Activated CD8-positive, alpha-beta memory T cell treated with anti-CD3 and anti-CD28 coated beads, Interleukin-2, amount 10 ng/mL, durations not matched to agents 7 days and 5 days (primary cell): ENCODE measurements at places on chromosomes 3 and 15.

DNA sequence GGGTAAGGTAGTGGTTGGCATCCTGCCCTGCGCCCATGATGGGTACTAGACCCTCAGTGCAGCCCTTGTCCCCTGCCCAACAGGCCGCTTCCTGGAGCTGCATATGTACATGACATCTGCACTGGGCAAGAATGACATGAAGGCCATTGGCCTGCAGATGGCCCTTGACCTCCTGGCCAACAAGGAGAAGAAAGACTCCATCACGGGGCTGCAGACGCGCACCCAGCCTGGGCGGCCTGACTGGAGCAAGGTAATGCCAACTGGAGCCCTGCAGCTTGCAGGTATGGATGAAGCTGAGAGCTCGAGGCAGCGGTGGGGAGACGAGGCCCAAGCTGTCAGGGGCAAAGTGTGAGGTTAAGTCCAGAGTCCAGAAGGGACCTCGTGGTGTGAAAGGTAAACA lies 40.8 kb downstream of the NOX5 start:
- DNase-seq = no peak

- peak; percentile 68 for DNase-seq
These were observed 105.0 kb upstream of the ICE2 start for GRCh38 chr15:60583946-60584345.

DNA sequence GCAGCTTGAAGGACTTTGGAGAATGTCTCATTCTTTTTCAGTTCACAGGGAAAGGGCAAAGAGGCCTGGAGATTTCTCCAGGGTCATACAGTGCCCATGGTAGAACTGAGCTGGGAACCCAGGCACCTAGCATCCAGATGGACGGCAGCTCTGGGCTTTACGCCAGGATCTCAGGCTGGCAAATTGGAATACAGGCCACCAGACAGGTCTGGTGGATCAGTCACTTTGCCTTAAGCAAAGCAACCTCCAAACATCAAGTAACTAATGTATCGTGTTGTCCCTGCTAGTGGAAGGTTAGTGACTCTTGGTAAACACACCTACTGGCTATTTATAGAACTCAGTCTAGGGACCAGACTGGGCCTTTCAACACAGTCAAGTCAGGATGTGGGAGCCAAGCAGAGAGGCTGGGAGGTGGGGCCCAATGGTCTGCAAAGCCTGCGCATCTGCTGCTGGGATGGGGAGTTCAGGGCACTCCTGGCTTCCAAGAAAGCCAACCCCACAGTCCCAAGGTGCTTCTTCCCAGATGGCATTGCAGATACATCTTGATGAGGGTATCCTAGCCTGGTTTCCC lies 30.2 kb downstream of the RPLP1 start:
- DNase-seq = no peak

- DNase-seq = no peak
These were observed 46.5 kb upstream of the ICE2 start for GRCh38 chr15:60525341-60526039.

GRCh38 chr3:128187495-128187894 lies 34.2 kb downstream of the EEFSEC start:
- no peak for DNase-seq

DNA sequence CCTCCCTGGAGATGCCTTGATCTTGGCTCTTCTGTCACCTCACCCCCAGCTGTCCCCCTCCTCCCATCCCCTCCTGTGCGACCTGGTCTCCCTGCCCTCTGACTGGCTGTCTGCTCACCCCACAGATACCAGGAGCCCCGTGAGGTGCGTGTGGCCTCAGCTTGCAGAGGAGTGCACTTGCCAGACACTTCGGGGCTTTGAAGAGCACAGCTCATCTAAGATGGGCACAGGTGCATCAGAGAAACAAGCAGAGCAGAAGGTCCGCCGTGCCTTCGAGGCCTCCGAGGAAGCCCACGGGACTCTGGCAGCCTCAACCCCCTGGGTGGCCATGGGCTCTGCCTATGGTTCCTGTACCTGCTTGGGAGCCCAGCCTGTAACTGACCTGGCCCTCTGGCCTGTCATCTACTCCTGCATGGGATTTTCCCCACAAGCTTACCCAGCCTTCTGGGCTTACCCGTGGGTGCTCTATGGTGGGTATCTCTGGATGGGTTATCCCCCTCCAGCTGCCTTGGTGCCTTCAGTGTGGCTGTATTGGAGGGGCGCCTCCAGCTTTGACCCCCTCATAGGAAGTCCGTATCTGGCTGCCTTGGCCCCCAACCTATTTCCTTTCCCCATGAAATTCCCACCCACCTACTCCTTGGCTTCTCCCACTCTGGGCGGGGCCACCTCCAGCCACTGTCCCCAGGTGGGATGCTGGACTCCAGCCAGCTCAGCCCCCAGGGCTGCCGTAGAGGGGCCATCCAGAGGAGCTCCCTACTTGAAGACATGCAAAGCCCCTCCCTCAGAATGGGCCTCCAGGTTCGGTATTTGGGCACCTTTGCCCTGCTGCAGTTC lies 3.8 kb downstream of the PRR23E start:
- DNase-seq = no peak

DNA sequence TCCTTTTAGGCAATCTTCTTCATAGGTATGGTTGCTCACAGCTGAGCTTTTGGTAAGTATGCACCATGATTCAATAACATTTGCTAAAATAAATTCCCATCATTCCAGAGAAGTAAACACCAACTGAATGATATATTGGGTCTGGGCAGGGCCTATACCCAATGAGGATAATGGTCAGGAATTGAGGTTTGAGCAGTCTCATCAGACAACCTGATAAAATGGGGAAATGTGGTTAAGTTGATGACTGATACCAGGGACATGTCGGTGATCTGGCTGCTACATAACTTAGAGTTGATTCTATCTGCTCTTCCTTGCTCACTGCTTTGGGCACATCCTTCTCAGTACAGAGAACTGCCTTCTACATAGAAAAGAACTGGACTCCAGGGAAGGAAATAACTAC lies 92.9 kb downstream of the GPR156 start:
- DNase-seq = no peak

- no peak for DNase-seq
These were observed 264.7 kb downstream of the ZBBX start for GRCh38 chr3:167115331-167115934.

DNA sequence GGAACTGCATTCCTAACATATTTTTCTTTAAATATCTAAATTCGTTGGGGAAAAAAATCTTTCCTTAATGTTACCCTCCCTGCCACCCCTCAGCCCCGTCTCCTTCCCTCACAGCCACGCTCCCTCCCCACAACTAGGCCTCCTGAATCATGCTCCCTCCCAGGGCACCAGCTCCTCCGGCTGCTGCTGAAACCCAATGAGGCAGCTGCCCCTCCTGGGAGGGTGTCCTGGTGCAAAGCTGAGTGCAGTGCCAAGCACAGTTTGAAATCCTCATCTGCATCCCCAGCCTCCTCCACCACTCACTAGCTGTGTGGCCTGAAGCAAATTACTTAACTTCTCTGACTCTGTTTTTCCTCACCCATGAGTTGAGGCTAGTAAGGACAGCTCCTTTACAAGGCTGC lies 2.7 kb upstream of the NR2E3 start:
- no peak for DNase-seq

- DNase-seq = no peak
These were observed 27.0 kb downstream of the PDE8A start for GRCh38 chr15:85008474-85009260.

- DNase-seq = peak; percentile 77
These were observed 7.8 kb upstream of the SUMF1 start for GRCh38 chr3:4474683-4475490.

DNA sequence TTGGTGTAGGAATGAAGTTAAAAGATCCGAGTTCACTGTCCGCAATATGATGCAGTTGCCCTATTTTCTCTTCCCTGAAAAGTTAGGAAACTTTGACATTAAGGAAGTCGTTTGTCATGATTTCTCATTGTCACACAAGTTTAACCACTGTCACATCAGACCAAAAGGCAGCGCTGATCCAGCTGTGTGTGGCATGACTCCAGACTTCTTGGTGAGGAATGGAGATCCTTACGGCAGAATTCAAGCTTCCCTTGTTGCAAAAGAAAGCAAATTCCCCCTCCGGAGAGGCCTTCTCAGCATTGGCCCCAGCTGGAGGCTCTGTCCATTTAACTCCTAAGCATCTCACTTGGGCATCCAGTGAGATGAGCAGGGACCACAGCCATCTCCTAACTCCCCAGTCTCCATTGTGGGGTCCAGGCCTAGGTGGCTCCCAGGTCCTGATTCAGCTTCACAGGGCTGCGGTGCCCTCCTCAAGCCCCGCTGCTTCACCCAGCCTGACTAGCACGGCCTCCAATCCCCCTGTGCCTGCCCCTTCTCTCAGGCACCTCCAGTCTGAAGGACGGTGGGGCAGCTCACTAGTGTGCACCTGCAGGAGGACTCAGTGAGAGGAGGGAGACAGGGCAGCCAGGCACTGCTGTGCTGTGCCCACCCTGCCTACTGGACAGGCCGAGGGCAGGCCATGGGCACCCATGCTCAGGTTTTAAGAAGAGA lies 159.5 kb downstream of the CHSY1 start:
- DNase-seq = no peak

DNA sequence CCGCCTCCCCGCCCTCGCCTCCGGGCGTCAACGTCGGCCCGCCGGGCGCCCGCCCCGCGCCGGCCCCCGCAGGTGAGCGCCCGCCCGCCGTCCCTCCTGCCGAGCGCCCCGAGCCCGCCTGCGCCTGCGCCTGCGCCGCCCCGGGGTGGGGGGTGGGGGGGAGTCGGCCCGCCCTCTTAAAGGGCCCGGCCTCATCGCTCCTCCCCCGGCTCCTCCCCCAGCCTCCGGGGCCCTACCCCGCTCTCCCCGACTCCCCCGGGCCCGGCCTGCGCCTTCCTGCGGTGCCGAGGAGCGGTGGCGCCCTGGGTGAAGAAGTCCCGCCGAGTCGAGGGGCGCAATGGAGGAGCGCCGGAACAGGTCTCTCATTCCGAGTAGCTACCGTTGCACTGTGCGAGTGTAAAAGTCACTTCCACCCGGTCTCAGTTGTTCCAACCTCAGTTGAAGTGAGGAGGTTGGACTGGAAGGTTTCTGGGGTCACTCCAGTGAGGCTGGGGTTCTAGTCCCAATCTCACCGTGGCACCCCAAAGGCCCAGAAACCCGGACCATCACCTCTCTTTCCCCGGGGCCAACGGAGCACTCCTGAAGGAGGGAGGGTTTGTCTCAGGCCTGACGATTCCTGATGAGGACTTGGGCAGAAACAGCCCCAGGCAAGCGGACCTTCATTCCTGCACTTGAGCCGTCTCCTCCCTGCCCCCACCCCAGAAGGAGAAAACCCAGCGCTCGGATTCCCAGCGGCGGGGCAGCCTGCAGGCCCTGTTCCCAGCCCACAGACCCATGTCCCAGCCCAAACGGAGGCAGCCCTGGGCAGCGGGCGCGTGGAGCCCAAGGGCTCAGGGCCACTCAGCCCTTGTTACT lies 1.5 kb upstream of the TNK2 start:
- peak; percentile 91 for DNase-seq

GRCh38 chr15:88241060-88241459 lies 15.5 kb downstream of the NTRK3 start:
- no peak for DNase-seq

DNA sequence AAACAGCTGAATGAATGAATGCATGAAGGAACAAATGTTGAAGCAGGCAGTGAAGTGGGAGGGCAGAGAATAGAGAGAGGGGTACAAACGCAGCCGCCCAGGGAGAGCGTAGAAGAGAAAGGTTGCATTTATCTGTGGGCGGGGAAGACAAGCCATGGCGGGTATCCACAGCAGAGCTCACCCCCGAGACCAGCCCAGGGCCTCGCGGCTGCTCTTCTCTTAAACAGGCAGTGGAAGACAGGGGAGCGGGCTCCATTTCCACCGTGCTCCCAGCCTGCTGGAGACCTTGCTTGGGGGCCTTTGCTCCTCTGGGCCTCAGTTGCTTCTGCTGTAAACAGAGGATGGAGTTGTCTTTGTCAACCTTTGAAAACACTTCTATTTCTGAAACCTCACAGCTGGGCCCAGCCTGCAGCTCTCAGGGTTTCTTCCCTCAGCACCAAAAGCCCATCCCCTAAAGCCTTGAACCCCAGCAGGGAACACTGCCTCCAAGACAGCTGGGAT lies 259.5 kb downstream of the UACA start:
- no peak for DNase-seq

DNA sequence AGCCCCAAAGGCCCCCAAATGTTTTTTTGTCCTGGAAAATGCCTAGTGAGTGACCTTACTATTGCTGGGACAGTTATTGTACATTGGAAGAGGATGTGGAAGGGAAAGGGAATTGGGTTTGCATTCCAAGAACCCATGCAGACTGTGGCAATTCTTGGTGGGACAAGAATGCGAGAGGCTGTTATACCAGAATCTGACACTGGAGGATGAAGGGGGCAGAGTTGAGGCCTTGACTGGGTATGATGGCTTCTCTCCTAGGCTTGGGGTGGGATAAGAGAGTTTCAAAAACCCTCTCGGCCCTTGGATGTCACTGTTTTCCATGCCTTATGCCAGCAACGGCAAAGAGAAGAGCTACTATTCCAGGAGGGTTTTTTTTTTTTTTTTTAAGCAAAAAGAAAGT lies 25.3 kb downstream of the IL16 start:
- no peak for DNase-seq

- DNase-seq = no peak
These were observed 3.4 kb upstream of the COL7A1 start for GRCh38 chr3:48598323-48599076.

DNA sequence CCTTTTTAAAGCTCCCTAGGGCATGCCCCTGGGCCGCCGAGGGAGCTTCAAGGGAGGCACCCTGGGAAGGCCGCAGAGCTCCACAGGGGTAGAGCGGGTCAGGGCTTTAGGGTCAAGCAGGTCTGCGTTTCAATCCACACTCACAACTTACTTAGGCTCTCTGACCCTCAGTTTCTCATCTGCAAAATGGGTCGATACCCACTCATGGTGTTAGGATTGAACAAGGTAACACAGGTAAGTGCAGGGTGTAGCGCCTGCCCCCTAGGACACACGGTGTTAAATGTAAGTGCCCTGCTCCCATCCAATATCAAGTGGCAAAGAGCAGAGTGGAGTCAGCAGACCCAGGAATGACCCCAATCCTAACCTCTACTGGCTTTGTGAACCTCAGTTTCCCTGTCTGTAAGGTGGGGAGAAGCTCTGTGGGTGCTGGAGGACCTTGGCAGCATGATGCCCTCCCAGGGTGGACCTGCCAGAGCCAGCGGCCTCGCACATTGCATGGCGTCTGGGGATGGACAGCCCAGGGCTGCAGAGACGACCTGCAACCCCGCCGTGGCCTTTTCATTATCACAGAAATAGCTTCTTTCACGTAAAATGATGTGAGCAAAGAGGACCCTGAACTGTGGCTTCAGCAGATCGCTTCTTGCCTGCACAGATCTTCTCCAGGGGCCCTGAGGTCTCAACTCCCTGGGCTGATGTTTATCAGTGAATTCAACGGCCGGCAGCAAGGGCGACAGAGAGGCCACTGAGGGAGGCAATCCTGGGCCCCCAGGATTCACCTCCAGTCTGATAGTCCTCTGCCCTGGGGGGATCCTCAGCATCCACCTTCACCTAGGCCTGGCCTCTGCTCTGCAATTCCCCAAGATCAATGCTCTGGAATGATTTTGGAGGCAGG lies 138.5 kb downstream of the CHSY1 start:
- no peak for DNase-seq

- DNase-seq = no peak
These were observed 379.1 kb downstream of the MCTP2 start for GRCh38 chr15:94610485-94610884.

- no peak for DNase-seq
These were observed 302.1 kb downstream of the NSUN3 start for GRCh38 chr3:94365006-94365405.

- DNase-seq = no peak
These were observed 46.2 kb upstream of the AGTR1 start for GRCh38 chr3:148651549-148651948.
